ENCODE measurements at places on chromosomes 4 and X.

- DNase-seq = no peak
Measured at GRCh38 chr4:165299399-165300060, 27.9 kb upstream of the MSMO1 start.

- DNase-seq = no peak
Measured at GRCh38 chr4:128880662-128881061, 71.2 kb downstream of the JADE1 start.

GRCh38 chr4:2427383-2428334, 8.9 kb downstream of the CFAP99 start:
- DNase-seq = no peak

DNA sequence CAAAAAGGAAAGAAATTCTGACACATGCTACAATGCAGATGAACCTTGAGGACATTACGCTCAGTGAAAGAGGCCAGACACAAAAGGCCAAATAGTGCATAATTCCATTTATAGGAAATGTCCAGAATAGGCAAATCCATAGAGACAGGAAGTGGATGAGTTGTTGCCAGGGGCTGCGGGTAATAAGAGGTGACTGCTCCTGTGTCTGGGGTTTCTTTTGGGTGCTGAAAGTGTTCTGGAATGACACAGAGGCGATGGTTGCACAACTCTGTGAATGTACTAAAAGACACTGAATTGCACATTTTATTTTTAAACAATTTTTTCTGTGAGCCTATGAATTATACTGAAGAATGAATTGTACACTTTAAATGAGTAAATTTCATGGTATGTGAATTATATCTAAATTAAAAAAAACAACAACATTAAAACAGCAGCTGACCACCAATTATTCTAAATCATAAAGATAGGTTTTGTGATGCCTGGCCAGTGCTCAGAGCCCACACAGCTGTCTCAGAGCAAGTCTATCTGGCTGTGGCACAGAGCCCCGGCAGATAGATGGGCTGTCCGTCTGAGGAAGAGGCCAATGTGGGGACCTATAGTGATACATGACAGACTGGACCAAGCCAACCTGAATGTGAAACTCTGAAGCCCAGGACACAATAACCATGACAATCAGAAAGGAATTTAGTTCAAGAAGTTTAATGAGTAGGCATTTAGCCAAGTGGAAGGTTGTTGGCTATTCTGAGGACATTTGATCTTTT, 23.5 kb upstream of the IRAK1 start:
- no peak for DNase-seq

DNA sequence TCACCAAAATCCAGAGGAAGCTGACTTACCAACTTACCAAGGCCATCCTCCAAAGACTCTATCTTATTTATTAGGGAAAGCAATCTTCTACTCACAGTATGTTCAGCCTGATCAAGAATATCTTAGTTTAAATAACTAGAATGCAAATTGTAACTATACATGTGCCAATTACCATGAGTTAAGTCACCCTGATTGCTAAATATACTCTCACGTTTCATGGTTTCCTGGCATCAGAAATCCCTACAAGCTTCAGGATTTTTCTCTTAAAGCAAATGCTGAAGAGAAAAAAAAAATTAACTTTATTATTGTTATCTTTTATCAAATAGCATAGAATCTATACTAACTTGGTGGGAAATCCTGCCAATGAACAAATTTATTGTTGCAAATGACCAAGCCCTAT, 63.0 kb upstream of the MXD4 start:
- no peak for DNase-seq

GRCh38 chr4:152090543-152090942, 329.7 kb upstream of the GATB start:
- DNase-seq = no peak

DNA sequence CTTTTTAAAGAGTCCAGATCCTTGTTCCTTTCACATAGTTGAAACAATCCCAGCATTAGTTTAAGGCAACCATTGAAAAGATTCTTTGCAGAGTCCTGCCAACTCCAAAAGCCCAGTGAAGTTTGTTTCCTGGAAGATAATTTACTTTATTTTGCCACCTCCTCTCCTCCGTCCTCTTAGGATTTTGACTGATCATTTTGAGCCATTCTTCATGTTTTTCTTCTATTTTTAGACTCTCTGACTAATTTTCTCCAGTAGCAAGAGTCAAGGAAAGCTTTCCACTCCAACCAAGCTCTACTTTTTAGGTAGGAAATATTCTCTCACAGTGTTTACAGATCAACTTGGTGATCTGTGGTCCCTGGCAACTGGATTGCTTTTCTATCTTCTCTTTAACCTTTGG, 10.3 kb downstream of the NCBP2L start:
- no peak for DNase-seq

GRCh38 chrX:142733327-142733726, 292.4 kb upstream of the SPANXN4 start:
- no peak for DNase-seq

DNA sequence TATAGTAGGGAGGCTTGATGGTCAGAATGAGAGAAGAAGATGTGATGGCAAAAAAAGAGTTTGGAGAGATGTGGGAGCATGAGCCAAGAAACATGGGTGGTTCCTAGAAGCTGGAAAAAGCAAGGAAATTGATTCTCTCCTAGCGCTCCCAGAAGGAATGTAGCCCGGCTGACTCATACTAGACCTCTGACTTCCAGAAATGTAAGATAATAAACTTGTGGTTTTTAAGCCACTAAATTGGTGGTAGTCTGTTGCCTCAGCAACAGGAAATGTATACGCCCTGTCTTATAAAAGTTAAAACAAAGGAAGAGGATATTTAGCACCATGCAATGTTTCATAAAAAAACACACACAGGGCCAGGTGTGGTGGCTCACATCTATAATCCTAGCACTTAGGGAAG, 182.7 kb upstream of the PCDH7 start:
- DNase-seq = no peak

DNA sequence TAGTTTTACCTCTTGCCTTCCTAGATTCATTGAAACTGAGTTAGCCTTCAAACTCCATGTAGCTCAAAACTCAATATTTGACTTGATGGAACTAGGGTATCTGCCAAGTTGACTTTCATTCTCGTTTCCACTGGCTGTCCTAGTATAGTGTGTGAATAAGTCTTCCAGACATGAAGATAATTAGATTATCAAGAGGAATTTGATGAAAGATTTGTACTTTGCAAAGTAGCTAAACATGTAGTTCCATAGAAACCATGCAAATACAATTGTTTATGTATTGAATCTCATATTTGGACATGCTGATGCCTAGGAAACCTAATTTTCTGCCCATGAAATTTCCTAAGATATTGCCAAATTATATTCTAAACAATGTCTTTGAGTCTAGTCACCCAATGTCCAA, 297.5 kb downstream of the ARHGAP24 start:
- no peak for DNase-seq

- DNase-seq = no peak
Measured at GRCh38 chr4:89242864-89243732, 64.5 kb downstream of the GPRIN3 start.

Data from ascending aorta (tissue), 2 donors.